ENCODE measurements at places on chromosomes 6 and 20. TPM values are rescaled to one million over a fixed set of nuclear protein-coding genes. Genes with fewer than 3 reads are reported as not detected.

Gene SAPCD1
- total RNA-seq = 0.90 TPM

Gene FAM209B
- total RNA-seq = not detected

Gene SOX4
- total RNA-seq = 12.4 TPM

Gene SCRT2
- not detected for total RNA-seq

Gene MAFB
- total RNA-seq = 42.8 TPM

Gene SLC16A10
- not detected for total RNA-seq

Gene LIN28B
- total RNA-seq = not detected

Gene STMN3
- 9.3 TPM for total RNA-seq

Gene BMP7
- total RNA-seq = not detected

Gene ULBP3
- total RNA-seq = 0.41 TPM

Gene TUBB
- total RNA-seq = 120 TPM

Gene BRPF3
- total RNA-seq = 19.1 TPM

Gene RTN4IP1
- 1.9 TPM for total RNA-seq

Gene KHDC3L
- not detected for total RNA-seq
